ENCODE measurements at places on chromosomes 2 and 18. TPM values are rescaled to one million over a fixed set of nuclear protein-coding genes. Genes with fewer than 3 reads are reported as not detected.
A peak's percentile ranks its signal among the peaks of the same experiment; 100 is the strongest.

NAT8 gene
- not detected for total RNA-seq

DNA sequence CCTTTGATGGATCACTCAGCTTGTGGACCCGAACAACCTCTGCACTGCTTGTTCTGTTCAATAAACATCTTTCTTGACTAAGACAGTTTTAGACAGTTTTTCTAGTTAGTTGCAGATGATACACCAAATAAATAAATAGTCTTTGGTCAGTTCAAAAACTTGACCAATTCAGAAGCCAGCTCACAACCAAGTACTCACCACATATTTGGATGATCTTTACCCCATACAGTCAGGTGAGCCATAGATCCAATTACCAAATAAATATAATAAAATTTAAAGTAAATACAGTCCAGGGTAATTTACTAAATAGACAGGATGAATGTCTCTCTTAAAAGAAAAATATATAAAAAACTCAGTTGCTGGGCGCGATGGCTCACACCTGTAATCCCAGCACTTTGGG, 18.2 kb downstream of the SCN3A start:
- H3K4me3 ChIP-seq, result no peak overlapping the region
- no peak for DNase-seq
- H3K27ac ChIP-seq, result no peak overlapping the region

EDAR gene
- 5.8 TPM for total RNA-seq

CRYBA2 gene
- not detected for total RNA-seq

GRCh38 chr2:108829578-108830310, 43.2 kb downstream of the CCDC138 start:
- no peaks in the 10 kb centered on the region for H3K36me3 ChIP-seq
- H3K27me3 ChIP-seq, result no peaks in the 10 kb centered on the region
- H3K4me1 ChIP-seq, result peaks cover 8% of the 10 kb centered on the region
- no peak overlapping the region for H3K27ac ChIP-seq
- DNase-seq, result no peak

SPHKAP gene
- not detected for total RNA-seq

DNA sequence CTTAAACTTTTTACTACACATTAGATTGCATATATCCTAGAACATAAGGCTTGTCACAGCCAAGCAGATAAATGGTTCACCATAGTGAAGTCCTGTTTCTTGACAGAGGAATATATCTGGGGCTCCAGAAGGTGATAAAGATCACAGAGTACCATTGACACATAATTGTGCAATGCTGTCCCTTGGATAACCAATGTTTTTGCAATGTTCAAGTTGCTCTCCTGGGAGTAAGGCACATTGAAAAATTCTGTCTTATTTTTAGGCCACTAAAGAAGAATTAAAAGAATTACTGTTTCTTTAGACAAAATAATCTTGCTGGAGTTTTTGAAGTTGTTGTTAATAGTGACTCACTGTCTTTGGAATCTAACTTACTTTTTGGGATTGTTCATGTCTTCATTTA, 1132.8 kb downstream of the LRP1B start:
- no peaks in the 10 kb centered on the region for H3K27me3 ChIP-seq
- no peaks in the 10 kb centered on the region for H3K4me1 ChIP-seq
- no peak for DNase-seq
- H3K36me3 ChIP-seq, result no peaks in the 10 kb centered on the region

RNF144A gene
- total RNA-seq, result 34.3 TPM

- H3K36me3 ChIP-seq, result no peaks in the 10 kb centered on the region
- no peak overlapping the region for H3K4me3 ChIP-seq
- H3K4me1 ChIP-seq, result no peaks in the 10 kb centered on the region
- H3K27ac ChIP-seq, result no peak overlapping the region
- no peaks in the 10 kb centered on the region for H3K27me3 ChIP-seq
- no peak for DNase-seq
These were observed 243.3 kb downstream of the TSN start for GRCh38 chr2:121998751-121999150.

DNA sequence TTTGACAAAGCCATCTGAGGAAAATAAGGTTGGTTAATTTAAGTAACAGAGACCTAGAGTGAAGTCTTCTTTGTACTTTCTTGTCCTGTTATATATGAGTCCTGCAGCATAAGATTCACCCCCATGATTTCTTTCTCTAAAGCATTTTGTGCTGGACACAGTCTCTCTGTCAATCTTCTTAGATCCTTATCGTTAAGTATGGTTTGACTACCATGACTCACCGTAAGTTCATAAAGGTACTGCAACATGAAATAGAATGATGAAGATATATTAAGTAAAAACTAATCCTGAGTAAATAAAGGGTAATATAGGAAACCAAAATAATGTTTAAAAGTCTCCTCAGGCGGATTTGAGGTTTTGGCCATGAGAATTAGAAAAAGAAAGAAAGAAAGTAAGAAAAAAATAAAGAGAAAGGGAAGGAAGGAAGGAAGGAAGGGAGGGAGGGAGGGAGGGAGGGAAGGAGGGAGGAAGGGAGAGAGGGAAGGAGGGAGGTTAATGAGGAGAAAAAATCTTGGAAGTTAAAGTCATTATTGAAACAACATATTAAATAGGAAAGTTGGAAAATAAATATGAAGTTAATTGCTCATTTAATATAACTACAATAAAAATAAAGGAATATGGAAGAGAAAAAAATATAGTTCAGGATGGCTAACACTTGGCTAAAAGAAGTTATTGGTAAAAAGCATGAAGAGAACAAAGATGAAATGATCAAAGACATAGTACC, 980.3 kb upstream of the CDH2 start:
- H3K27ac ChIP-seq, result no peak overlapping the region
- H3K4me1 ChIP-seq, result no peaks in the 10 kb centered on the region
- no peaks in the 10 kb centered on the region for H3K36me3 ChIP-seq
- DNase-seq, result no peak
- no peaks in the 10 kb centered on the region for H3K27me3 ChIP-seq
- no peak overlapping the region for H3K4me3 ChIP-seq

MAP3K19 gene
- not detected for total RNA-seq

DNA sequence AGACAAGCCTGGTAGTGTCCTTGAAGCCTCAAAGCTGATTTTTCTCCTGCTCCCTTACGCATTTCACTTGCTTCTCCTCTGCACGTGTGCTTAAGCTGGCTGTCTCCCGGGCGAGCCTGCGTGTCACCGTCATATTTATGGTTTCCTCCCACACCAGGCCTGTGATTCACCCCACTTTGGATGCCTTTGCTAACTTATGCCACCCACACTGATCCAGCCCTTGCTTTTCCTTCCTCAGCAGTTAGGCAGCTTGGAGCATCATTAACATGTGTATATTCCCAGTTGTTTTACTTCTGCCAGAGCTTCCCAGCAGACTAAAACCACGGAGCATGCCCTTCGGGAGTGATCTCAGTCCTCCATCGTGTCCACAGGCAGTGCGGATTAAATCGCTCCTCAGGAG, 2.2 kb downstream of the ST3GAL5 start:
- no peak for DNase-seq
- H3K4me1 ChIP-seq, result peaks cover 48% of the 10 kb centered on the region
- H3K27me3 ChIP-seq, result no peaks in the 10 kb centered on the region
- H3K4me3 ChIP-seq, result no peak overlapping the region

PHLPP1 gene
- total RNA-seq, result 6.3 TPM

GRCh38 chr2:190344276-190344827, 963 bp downstream of the INPP1 start:
- peaks cover 14% of the 10 kb centered on the region for H3K4me1 ChIP-seq
- peak overlapping the region; percentile 45 for H3K4me3 ChIP-seq
- no peak for DNase-seq

CNDP1 gene
- total RNA-seq, result not detected

- no peak within 1 kb of the TSS for H3K4me3 ChIP-seq
- no peaks in the 10 kb centered on the region for H3K36me3 ChIP-seq
- no peak for DNase-seq
- H3K4me1 ChIP-seq, result no peaks in the 10 kb centered on the region
- no peaks in the 10 kb centered on the region for H3K27me3 ChIP-seq
These were observed at the start of gene PLCD4 for GRCh38 chr2:218607436-218608115. Gene PLCD4 (plus strand): TSS chr2:218607899. CDS start chr2:218615740, 7,841 bp downstream.

GRCh38 chr2:118973542-118973951, 31.6 kb downstream of the MARCO start:
- H3K4me1 ChIP-seq, result no peaks in the 10 kb centered on the region
- no peak overlapping the region for H3K27ac ChIP-seq
- H3K4me3 ChIP-seq, result no peak overlapping the region
- no peaks in the 10 kb centered on the region for H3K36me3 ChIP-seq
- no peak for DNase-seq

GRCh38 chr2:128797937-128798336, 479.3 kb upstream of the HS6ST1 start:
- no peaks in the 10 kb centered on the region for H3K4me1 ChIP-seq
- no peak overlapping the region for H3K27ac ChIP-seq
- H3K27me3 ChIP-seq, result no peaks in the 10 kb centered on the region
- no peak for DNase-seq
- no peaks in the 10 kb centered on the region for H3K36me3 ChIP-seq

- H3K27ac ChIP-seq, result no peak overlapping the region
- no peak for DNase-seq
- no peak overlapping the region for H3K4me3 ChIP-seq
- H3K27me3 ChIP-seq, result no peaks in the 10 kb centered on the region
- no peaks in the 10 kb centered on the region for H3K4me1 ChIP-seq
These were observed 166.2 kb downstream of the CTIF start for GRCh38 chr18:48705043-48705442.

- no peak overlapping the region for H3K4me3 ChIP-seq
- peaks cover 5% of the 10 kb centered on the region for H3K27me3 ChIP-seq
- DNase-seq, result no peak
- H3K36me3 ChIP-seq, result no peaks in the 10 kb centered on the region
- H3K27ac ChIP-seq, result no peak overlapping the region
These were observed 230.2 kb downstream of the CDCA7 start for GRCh38 chr2:173584676-173585458.

ABCA12 gene
- not detected for total RNA-seq

- H3K27ac ChIP-seq, result no peak overlapping the region
- no peaks in the 10 kb centered on the region for H3K27me3 ChIP-seq
- no peak for DNase-seq
These were observed 135.4 kb downstream of the LAMA3 start for GRCh38 chr18:23824669-23825068.

DNA sequence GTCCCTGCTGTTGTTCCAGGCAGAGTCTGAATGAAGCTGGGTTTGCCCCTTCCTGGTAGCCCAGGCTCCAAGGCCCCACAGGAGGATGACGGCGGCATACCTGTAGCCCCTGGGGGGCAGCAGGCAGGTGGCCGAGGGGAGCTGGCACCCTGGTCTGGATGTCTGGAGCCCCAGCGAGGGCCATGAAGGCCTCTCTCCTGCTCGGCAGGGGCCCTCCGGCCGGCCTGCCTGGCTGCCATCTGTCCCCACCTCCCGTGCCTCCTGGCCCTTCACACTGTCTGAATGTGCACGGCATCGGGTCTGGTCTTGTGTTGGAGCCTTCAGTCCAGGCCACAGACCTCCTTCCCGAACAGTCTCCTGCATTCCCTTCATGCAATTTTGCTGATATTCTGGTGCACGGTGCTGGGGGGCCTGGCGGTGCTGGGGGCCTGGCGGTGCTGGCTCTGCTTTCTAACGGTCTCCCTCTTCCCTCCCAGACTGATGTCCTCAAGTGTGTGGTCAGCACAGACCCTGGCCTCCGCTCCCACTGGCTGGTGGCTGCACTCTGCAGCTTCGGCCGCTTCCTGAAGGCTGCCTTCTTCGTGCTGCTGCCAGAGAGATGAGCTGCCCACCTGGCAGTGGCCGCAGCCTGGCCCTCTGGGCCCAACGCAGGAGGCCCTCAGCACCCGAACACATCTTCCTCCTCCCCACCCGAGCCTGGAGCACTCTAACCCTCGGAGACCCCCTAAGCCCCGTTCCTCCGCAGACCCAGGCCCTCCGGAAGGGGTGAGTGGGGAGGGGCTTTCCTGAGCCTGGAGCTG, 13.5 kb downstream of the BOK start:
- no peaks in the 10 kb centered on the region for H3K36me3 ChIP-seq
- DNase-seq, result no peak
- H3K4me1 ChIP-seq, result no peaks in the 10 kb centered on the region
- no peak overlapping the region for H3K27ac ChIP-seq
- no peaks in the 10 kb centered on the region for H3K27me3 ChIP-seq

GKN1 gene
- not detected for total RNA-seq

GRCh38 chr2:146642066-146642465, 1202.8 kb upstream of the ACVR2A start:
- H3K36me3 ChIP-seq, result no peaks in the 10 kb centered on the region
- no peak for DNase-seq
- H3K27me3 ChIP-seq, result no peaks in the 10 kb centered on the region
- H3K27ac ChIP-seq, result no peak overlapping the region
- no peak overlapping the region for H3K4me3 ChIP-seq
- no peaks in the 10 kb centered on the region for H3K4me1 ChIP-seq

MRO gene
- not detected for total RNA-seq

DNA sequence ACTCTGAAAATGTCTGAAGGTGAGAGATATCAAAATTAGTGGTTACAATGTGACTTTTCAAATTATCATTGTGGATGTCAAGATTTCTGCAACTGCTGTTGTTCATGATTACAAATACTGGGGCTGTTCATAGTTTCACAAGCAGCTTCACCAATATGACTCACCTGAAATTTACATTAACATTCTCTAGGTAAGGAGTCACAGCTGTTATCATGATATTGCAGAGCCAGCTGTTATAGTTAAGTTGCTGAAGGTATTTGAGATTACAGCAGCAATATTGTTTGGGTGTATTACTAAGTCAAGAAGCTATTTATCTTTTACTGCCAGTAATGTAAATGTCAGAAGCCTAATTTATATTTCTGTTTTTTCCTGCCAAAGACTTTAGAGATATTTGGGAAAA, 140.0 kb downstream of the MC4R start:
- DNase-seq, result no peak
- no peaks in the 10 kb centered on the region for H3K4me1 ChIP-seq
- H3K36me3 ChIP-seq, result no peaks in the 10 kb centered on the region
- no peak overlapping the region for H3K4me3 ChIP-seq
- no peak overlapping the region for H3K27ac ChIP-seq
- no peaks in the 10 kb centered on the region for H3K27me3 ChIP-seq

GRCh38 chr2:233799716-233800115, 21.6 kb downstream of the MROH2A start:
- no peak overlapping the region for H3K4me3 ChIP-seq
- no peaks in the 10 kb centered on the region for H3K27me3 ChIP-seq
- no peaks in the 10 kb centered on the region for H3K36me3 ChIP-seq
- DNase-seq, result no peak
- no peaks in the 10 kb centered on the region for H3K4me1 ChIP-seq
- H3K27ac ChIP-seq, result no peak overlapping the region

DNA sequence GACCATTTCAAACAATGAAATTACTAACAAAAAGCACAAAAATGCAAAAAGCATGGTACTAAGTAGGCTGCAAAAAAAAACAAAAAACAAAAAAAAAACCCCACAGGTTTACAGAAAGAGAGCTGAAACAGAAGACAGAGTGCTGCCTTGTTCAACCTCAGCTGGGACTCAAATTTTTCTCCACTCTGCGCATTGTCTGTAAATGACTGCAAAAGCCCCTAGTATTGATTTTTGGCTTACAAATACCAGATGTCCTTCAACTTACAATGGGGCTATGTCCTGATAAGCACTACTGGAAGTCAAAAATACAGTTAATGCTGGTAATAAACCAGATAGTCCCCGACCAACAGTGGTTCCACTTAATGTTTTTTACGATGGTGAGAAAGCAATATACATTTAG, 42.2 kb downstream of the UBE2E3 start:
- H3K4me3 ChIP-seq, result no peak overlapping the region
- DNase-seq, result no peak
- H3K27ac ChIP-seq, result no peak overlapping the region

Data from CD4-positive, alpha-beta memory T cell (primary cell).